ENCODE measurements at places on chromosomes 11 and 22.
A peak's percentile ranks its signal among the peaks of the same experiment; 100 is the strongest.

GRCh38 chr11:17571431-17572358 is 24.6 kb downstream of the OTOG start:
- no peak for DNase-seq

- DNase-seq = no peak
Observed at GRCh38 chr22:32258791-32259190, 3.6 kb upstream of the SLC5A4 start.

- no peak for DNase-seq
Observed at GRCh38 chr11:59833602-59834001, 11.7 kb downstream of the CBLIF start.

GRCh38 chr11:8258784-8259183 is 4.9 kb downstream of the LMO1 start:
- no peak for DNase-seq

- no peak for DNase-seq
Observed at GRCh38 chr11:14114786-14115185, 152.3 kb downstream of the SPON1 start.

GRCh38 chr22:38226853-38227649 is 25.3 kb downstream of the MAFF start:
- no peak for DNase-seq

DNA sequence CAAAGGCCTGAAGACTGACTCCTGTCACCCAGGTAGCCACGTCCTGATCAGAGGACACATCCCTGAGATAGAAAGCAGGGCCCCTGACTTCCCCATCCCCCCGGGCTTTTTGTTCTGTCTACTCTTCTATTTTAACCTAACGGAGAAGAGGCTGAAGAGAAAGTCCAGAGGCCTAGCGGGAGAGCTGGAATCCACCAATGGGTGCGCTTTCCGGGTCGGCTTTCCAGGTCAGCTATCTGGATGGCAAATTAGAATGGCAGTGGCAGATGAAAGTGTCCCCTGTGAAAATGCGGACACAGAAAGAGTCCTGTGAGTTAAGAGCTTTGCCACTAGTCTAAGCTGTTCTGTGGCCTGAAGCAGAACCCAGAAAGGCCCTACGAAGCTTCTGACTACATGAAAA is 13.1 kb upstream of the SERPING1 start:
- DNase-seq = no peak

- no peak for DNase-seq
Observed at GRCh38 chr11:34605481-34606325, 15.2 kb upstream of the EHF start.

DNA sequence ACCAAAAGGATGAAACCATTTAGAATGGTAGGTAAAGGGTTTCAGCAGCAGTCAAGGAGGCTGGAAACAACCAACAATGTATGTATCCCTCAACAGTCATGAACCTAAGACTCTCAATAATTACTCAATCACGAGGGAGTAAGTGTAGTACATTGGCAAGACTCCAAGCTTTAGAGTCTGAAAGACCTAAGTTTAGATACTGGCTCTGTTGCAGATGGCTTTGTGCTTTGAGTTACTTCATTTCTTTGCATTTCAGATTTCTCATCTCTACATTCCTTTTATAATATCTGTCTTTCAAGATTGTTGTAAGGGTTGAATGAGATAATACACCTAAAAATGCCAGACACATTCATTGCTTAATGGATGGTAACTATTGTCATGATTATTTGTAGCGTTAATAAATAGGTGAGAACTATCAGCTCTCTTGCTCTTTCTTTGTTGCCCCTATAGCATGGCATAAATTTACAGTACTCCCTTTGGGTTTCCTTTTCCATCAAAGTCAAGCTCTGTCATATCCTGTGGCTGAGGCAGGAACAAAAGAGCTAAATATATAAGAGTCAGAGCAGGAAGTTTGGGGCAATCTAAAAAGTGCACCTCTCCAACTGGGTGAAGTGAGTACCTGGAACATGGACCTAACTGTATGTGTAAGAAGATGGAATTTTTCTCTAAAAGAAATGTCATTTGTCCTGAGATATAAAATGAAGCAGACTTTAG is 228.2 kb upstream of the ZC3H12C start:
- no peak for DNase-seq

DNA sequence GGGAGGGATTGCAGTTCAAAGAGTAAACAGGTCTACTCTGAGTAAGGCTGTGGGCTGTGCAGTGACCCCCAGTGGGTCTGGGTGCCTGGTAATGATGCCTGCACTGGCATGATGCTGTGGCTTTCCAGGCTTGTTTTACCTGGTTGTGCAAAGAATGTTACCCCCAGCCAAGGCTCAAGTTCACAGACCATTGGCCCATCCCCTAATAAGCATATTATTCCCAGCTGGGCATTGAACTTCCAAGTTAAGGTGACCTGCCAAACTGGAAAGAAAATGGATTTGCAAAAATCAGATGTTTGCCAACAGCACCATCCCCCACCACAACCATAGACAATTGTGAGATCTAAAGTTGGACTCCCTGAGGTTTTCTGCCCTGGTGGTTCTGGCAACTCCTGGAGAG is 7.9 kb upstream of the EHF start:
- DNase-seq = no peak

GRCh38 chr11:77147668-77148321 is 19.7 kb downstream of the MYO7A start:
- DNase-seq = peak; percentile 30

All from activated CD8-positive, alpha-beta memory T cell treated with anti-CD3 and anti-CD28 coated beads for 1 hour (primary cell).